ENCODE measurements at places on chromosomes 7 and 10. TPM values are rescaled to one million over a fixed set of nuclear protein-coding genes. Genes with fewer than 3 reads are reported as not detected.

The FAM24B gene
- total RNA-seq: 1.9 TPM

The TAS2R41 gene
- total RNA-seq: 0.49 TPM

The SLC29A3 gene
- 3.2 TPM for total RNA-seq

The MSMB gene
- not detected for total RNA-seq

The PKD2L1 gene
- total RNA-seq: not detected

The FAM25A gene
- not detected for total RNA-seq

The GPER1 gene
- total RNA-seq: 6.0 TPM

The KAZALD1 gene
- 9.7 TPM for total RNA-seq

The FFAR4 gene
- not detected for total RNA-seq

The GSAP gene
- 1.8 TPM for total RNA-seq

The KIF11 gene
- 5.2 TPM for total RNA-seq

The BRI3 gene
- total RNA-seq: 62.6 TPM

Measured in hair follicle dermal papilla cell (primary cell).